ENCODE measurements at places on chromosomes 5 and 9. TPM values are rescaled to one million over a fixed set of nuclear protein-coding genes. Genes with fewer than 3 reads are reported as not detected.

DNA sequence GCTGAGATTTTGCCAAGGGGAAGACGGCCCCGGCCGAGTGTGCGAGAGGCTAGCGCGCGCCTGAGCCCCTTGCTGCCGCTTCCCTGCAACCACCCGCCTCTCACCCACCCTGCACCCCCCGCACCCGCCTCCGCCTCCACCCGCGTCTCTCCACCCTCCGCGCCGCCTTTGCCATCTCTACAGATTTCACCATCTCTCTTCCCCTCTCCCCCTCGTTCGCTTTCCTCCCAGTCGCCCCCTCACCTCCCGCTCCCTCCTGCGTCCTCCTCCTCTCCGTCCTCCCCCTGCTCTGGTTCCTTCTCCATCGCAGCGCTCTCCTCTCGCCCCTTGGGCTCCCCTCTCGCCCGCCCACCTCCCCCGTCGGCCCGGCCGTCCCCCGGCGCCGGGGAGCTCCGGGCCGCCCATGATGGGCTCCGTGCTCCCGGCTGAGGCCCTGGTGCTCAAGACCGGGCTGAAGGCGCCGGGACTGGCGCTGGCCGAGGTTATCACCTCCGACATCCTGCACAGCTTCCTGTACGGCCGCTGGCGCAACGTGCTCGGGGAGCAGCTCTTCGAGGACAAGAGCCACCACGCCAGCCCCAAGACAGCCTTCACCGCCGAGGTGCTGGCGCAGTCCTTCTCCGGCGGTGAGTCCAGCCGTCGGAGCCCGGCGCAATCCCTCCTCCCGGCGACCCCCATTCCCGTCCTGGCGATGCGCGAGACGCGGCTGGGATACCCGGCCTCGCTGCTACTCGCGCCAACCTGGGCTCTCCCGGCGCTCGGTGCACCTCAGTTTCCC, at the start of gene PRDM12:
Gene PRDM12, plus strand, starts transcription at position 344 of the 778 bp plus-strand sequence. Its CDS starts 60 bp downstream, at position 404.
- DNase-seq = no peak

- DNase-seq = no peak
Observed at GRCh38 chr5:111254613-111255012, 30.4 kb downstream of the CAMK4 start.

The RAB24 gene
- total RNA-seq = 9.5 TPM

DNA sequence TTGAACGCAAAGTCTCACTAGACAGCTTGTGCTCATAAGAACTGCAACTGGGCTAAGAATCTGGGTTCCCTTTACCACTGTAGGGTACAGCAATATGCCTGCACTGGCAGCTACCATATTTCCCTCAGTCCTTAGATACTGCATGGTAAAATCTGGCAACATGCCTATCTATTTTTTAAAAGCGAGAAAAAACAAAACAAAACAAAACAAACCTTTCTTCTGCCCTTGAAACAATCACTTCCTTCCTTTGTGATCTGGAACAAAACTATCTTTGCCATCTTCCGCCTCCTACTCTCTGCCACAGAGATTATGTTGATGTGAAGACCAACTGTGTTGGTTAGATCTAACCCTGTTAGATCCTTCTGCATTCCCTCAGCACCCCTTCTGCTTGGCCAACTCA, 242.9 kb downstream of the EBF1 start:
- DNase-seq = no peak

DNA sequence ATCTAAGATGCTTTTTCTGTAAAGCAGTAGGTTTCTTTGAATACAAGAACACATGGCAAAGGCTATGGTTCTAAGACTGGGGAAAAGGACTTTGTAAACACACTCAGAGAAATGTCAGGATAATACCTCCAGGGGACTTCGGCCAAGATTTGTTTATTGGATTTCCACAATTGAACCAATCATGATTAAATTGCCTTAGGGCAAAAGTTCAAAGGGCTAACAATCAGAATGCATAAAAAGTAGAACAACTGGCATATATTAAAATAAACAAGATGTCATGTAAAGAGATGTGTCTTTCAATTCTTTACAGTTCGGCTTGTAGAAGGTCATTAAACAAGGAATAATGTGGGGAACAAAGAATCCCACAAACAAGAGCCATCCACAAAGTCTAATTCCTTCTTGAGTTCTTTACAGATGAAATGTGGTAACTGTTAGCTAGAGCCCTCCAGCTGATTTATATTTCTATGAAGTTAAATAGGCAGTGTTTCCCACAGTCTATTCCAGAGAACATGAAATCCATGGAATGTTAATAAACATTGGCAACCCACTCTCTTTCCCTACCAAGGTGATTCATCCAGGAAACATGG, 565.5 kb downstream of the ZNF608 start:
- no peak for DNase-seq

DNA sequence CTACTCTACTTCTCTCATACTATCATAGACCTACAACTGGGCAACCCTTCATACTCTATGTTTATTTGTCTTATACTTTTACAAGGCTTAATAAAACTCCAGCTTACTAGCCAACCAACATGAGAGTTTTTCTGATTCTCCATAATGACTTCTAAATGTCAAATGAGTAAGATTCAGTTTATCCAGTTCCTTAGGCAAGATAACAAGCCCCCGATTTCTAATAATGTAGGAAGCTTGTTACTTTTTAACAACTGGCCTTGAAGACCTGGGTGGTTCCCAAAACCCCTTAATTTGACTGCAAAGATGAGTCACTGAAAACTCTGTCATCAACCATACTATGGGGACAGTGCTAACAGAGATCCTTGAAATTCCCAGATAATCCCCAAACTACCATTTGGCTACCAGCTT, 294.6 kb upstream of the ACTBL2 start:
- no peak for DNase-seq

The IGIP gene
- 8.3 TPM for total RNA-seq

GRCh38 chr5:125153231-125153630, 406.8 kb upstream of the ZNF608 start:
- no peak for DNase-seq

DNA sequence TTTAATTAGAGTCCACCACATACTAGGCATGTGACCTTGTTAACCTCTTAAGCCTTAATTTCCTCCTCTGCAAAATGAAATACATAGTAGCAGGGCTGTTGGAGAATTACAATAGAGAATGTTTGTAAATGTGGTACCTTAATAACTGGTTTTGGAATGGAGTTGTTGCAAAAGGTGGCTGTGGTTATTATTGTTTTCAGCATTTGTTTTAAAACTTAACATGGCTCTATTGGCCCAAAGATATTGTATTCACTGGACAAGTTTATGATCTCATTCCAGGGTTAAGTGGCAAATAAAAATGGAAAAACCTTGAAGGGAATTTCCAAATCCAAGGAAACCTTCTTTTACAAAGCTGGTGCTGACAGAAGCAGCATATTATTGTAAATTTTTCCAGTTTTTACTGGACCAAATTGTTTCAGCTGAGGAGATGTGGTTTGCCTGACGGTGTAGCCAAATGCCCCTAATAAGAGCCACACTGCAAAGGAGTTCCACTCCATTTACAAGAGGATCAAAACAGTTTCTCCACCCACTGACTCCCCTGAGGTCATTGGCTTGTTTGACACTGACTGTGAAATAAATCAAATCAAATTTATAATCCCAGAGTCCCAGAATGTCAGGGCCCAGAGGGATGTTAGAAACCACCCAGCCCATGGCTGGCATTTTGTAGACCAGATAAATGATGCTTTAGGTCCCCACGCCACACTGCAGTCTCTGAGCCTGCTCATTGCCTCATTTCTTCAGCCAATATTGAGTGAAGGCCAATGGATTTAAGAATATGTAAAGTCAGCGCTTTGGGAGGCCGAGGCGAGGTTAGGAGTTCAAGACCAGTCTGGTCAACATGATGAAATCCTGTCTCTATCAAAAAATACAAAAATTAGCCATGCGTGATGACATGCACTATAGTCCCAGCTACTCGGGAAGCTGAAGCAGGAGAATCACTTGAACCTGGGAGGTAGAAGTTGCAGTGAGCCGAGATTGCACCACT, 45.2 kb downstream of the ADRA1B start:
- no peak for DNase-seq

- no peak for DNase-seq
Observed at GRCh38 chr5:68318955-68319705, 103.6 kb downstream of the PIK3R1 start.

GRCh38 chr9:115923903-115924668, 229.5 kb upstream of the PAPPA start:
- DNase-seq = no peak
